ENCODE measurements at places on chromosomes 7 and 10.

GRCh38 chr10:132199268-132199853 is 12.6 kb downstream of the DPYSL4 start:
- no peak for DNase-seq

DNA sequence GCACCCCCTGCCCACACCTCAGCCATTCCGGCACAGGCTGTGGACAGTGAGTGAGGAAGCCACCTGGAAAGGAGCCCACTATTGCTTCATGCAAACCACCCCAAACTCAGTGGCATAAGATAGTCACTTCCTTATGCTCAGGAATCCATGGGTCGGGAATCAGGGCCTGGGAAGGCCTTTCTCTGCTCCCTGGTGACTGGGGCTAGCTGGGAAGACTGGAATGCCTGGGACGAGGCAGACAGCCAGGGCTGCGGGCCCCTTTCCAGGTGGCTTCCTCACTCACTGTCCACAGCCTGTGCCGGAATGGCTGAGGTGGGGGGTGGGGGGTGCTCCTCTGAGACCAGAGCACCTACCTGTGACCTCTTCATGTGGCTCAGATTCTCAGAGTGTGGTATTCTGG is 74.1 kb upstream of the GRB10 start:
- DNase-seq = no peak

GRCh38 chr10:102517553-102517952 is 13.8 kb downstream of the SUFU start:
- peak; percentile 49 for DNase-seq

DNA sequence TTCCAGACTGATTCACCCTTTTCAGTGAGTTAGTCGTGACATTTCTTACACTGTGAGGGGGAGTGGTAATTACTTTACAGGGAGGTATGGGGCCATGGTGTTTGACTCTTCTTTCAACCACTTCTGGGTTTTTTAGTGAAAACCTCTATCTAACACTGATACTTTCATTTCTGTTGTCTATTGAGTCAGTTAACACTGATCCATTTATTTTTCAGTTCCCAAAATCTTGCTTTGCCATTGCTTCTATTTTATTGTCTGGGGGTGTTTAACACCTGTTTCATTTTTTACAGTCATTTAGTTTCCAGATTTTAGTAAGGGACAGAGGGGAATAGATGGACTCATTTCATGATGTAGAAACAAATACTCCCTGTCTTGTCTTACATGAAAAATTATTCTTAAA is 61.5 kb downstream of the HELLS start:
- no peak for DNase-seq

- DNase-seq = no peak
Observed at GRCh38 chr7:131687296-131687695, 130.9 kb upstream of the PODXL start.

GRCh38 chr10:93509816-93510215 is 13.4 kb downstream of the CEP55 start:
- DNase-seq = no peak
